IPS DF 6.9 (cell line): ENCODE measurements at places on chromosomes 5 and 9.

DNA sequence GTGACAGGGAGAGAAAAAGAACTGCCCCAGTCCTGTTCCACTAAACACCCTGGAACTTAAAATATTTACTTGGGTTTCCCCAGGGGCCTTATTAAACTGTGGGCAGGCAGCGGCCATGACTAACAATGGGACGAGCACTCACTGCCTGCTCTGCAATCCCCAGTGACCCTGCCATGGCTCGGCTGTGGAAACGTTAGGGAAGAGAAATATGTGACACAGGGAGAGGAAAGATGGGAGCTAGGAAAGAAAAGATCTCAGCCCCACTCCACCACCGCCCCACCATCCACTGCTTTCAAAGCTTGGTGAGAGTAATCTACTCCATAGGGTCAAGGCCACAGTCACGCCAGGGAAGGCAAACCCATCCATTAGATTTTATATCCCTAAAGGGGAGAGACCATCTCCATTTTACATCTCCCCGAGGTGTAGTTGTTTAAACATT is 117.6 kb downstream of the EFNA5 start:
- DNase-seq: no peak

DNA sequence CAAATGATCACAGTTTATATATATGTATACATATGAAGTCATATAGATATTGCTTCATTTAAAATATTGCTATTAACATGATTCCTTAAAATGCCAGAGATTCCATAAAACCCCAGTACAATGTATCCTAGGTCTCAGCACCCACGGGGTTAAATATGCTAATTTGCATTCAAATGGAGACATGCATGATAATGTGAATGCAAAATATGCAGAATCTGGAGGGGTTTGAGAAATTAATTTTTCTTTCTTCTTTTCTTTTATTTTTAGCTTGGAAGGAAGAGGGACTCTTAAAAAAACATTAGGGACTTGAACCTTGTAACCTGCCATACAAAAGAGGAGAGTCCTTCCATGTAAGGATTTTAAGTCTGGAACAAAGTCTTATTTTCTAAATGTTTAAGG is 211.9 kb downstream of the MEF2C start:
- no peak for DNase-seq

GRCh38 chr5:128007939-128008338 is 75.6 kb upstream of the SLC12A2 start:
- DNase-seq: no peak

GRCh38 chr5:113128082-113128481 is 151.5 kb downstream of the DCP2 start:
- no peak for DNase-seq

DNA sequence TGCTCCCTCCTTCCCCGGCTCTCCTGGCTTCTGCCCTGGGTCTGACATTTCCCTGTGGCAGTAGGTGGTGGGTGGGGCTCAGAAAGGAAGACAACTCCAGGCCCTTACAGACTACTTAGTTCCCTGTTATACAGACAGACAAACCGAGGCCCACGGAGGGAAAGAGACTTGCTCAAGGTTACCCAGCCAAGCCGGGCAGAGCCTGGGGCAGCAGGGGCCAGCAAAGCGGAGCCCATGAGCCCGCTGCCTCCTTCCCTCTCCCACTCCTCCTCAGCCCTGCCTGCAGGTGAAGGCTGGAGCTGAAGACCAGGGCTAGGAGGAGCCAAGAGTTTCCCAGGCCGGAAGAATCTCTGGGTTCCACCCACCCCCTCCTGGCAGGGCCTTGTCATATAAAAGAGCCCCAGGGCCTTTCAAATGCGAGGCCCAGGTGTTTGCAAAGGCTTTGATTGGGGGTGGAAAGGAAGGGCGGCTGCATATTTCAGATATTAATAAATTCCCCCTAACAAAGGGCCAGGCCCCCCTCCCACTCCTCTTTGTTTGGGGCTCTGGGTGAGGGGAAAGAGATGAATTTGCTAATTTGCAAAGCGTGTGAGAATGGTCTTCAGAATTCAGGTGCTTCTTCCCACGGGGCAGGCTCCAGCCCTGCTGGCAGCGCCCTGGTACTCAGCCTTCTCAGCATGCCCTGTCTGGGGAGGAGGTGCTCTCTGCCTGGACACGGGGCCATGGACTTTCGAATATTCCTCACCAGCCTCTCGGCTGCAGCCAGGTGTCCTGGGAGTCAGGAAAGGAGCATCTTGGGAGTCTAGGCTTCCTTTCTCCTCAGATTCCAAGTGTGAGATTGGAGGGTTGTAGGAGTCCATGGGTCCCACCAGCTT is 21.5 kb downstream of the SLC6A7 start:
- DNase-seq: peak; percentile 33

- no peak for DNase-seq
Observed at GRCh38 chr9:15509931-15510788, 610 bp downstream of the PSIP1 start.

DNA sequence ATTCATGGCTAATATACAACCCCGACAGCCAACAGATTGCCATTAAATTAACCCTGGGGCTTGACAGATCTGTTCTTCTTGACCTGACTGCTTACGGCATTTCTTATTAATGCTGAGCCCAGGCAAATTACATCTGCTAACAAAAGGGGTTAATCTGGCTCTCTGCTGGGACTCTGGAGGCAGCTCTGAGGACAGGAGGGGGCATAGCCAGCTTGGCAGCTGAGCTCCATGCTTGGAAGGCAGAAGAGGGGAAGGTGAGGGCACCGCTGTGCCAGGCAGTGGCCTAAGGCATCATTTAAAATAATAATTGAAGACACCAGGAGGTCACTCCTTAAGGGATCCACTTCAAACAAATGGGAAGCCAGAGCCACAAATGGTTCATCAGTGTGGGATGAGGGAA is 126.0 kb upstream of the GPR151 start:
- DNase-seq: no peak

DNA sequence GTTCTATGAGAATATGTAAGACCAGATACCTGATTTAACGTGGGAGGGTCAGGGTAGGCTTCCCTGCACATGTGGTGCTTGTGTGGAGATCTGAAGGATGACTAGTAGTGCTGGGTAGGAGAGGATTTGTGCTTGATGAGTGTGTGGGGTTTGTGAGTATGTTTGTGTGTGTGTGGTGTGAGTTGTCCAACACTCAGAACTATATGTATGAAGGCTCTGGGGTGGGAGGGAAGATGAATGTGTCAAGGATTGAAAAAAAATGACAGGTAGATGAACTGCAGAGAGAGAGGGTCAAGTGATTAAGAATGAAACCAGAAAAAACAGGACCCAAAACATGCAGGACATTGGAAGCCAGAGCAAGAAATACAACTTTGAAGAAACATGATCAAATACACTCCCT is 154.6 kb upstream of the NR3C1 start:
- DNase-seq: no peak

DNA sequence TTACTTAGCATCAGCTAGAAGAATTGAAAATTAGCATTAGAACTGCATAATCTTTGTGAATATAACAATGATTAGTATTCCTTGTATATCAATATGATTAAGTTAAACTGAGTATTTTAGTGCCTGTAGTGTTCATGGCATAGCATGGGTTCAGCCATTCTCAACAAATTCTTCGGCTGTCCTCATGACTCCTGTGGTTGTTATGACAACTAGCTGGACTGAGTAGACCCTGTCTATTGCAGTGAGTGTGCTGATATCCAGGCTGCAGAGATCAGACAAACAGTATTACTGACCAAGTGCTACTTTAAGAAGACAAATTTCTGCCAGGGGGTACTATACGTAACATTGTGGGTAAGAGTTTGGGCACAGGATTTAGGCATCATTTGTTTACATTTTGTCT is 125.9 kb downstream of the NUDT12 start:
- DNase-seq: no peak

DNA sequence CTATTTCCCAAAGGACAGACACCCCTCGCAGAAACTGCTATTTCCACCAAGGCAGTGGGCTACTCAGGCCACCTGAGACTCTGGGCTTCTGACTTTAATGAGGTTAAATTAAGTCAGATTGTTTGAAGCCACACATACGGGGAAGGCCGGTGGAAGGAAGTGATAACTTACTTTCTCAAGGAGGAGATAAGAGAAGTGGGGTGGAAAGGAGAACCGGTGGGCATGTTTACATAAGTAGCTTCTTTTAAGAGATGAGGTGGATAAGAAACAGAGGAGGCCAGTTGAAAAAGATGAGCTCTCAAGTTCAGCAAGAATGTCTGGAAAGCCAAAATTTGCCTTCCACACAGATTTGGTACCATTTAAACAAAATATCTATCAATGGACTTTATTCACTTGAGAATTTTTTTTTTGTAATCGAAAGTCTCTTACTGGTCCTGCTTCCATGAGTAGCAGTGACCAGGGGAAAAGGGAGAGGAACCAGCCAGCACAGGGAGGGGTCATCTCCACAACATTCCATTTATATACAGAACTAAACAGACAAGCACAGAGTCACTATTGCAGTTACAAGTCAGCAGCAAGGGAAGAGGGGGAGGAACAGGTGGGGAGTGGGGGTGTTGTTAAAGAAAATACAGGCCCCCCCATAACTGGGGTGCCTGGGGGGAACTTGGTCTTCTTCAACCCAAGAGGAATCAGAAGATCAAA is 20.0 kb downstream of the CCDC125 start:
- no peak for DNase-seq
